ENCODE measurements at places on chromosomes 1 and 21.

- no peak for DNase-seq
Observed at GRCh38 chr21:25572861-25573310, 34.4 kb downstream of the MRPL39 start.

DNA sequence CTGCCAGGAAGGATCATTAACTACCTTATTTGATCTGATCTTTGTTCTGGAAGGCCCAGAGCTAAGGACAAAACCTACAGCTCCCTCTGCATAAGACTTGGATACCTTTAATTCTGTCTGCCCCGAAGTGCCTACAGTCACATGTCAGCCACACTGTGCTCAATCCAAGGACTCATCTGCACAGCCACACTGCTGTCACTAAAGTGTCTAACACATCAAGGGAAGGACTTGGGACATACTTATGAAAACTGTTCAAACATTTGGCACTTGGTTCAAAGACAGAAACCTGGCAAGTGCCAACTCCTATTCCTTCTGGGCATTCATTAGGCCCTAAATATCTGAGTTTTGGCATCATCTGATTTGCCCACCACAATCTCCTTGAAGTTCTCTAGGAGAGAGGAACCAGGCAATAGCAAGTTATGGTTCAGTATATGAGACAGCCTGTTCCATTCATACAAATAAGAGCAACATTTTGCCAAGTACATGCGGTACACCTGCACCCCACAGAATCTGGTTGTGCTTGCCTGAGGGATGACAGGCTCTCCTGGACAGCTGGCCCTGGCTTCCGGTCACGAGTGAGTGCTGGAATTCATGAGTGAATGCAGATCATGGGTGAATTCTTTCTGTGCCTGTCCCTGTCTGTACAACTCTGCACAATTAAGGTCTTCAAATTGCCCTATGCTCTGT lies 105.9 kb downstream of the KCNK1 start:
- DNase-seq = no peak

DNA sequence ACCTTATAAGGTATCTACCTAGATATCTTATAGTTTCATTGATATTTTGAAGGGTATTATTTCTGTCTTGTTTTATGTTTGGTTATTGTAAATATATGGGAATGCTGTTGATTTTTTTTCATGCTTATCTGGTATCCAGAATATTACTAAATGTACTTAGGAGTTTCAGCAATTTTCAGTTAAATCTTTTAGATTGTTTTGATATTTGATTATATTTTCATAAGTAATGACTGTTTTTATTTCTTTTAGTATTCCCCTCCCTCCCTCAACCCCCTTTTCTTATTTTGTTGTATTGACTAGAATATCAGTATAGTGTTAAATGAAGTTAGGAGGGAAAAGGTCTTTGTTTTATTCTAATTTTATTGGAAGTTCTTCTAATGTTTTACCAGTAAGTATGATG lies 344.4 kb upstream of the PROX1 start:
- DNase-seq = no peak

GRCh38 chr1:108533351-108534083 lies 26.4 kb upstream of the EEIG2 start:
- no peak for DNase-seq

DNA sequence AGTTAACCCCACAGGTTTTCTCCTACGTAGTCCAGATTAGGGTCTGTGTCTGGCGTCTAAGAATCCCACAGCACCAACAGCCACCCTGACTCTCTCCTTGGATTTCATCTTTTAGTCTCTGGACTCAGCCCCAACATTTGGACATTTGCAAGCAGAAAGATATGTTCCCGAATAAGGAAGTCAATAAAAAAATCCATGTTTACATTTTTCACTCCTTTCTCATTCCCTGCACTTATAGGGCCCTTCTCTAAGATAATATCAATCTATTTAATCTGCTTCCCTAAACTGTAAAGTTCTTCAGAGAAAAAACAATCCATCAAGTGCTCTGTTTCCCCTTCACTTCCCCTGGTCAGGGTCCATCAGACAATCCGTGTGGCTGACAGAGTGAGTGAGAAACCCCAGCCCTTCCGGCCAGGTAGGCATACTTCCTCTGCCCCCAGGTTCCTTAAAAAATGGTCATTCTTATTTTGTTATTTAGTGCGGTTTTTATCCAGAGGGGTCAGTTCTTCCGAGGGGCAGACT lies 105.9 kb upstream of the CDC42BPA start:
- no peak for DNase-seq

DNA sequence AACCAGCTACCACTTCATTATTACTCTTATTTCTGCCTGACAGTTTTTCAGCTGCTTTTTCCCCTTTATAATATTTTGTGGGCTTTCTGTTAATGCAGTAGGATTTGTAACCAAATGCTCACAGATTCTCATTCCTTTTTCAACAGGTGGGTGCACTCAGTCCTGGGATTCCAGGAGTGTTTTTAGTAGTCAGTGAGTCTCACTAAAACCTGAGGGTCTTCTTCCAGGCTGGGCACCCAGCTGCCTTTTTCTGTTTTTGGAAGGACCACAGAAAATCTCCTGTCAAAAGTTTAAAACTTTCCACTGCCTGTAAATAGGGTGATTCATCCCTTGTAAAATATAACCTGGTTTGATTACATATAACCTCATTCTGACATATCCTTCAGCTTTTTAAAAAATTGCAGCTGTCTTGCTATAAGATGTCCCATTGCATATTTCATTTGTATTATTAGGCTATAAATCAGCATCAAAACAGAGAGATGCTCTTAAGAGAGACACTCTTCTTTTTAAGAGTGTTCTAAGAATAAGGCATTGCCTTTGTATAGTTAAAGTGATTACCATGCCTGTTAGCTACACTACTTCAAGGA lies 16.8 kb upstream of the CEP350 start:
- DNase-seq = no peak

DNA sequence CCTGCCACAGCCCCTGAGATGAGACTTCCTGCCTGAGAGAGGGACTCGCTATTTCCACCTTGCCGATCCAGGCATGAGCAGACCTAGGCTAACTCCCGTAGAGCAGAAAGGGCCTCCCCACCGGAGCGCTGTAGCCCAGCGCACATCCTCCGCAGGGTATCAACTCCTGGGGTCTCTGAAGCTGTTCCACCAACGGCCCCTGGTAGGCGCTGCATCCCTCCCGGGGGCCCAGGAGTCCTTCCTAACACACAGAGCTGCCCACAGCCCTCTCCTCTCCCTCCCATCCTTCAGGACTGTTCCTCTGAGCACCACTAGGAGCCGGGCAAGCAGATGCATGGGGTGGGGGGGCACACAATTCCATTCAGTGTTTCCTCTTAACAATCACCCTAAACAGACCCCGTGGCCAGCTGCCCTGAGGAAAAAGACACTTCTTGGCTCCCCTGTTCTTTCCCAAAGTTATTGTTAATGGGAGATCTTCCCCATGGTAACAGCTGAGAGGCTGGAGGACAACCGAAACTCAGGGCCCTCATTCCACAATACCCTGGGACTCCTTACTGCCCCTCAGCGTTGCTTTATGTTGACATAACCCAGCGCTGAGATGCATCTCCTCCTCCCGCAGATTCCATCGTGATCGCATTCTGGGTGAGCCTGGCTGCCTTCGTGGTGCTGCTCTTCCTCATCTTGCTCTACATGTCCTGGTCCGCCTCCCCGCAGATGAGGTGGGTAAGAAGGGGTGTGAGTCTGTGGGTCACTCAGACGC lies 7.5 kb downstream of the MRAP start:
- DNase-seq = no peak

DNA sequence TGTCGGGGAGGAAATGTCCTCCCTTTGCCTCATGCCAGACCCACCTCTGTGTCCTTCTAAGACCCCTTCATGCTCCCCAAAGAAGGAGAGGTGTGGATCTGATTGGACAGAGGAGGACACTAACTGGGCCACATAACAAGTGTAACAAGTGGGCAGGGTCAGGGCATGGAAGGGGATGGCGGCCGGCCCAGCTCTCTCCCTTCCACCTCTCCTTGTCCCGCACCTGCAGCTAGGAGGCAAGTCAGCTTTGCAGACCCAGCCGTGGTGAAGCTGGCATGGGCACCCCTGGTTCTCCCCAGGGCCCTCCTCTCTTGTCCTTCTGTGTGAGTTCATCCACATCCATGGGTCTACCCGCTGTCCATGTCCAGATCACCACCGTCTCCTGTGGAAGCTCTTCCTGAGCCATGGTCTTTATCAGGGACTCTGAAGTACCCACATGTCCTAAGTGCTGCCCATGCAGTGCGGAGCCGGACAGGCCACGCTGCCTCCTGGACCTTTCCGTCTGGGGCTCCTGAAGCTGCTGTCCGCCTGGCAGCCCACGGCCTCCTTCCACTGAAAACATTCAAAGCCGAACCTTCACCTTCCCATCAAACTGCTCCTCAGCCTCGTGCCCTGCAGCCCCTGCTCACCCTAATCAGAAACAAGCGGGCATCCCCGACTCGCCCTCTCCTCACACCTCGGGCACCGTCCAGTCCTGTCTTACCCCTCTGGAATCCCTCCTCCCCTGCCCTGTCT lies 460.5 kb downstream of the PTPRU start:
- DNase-seq = no peak

DNA sequence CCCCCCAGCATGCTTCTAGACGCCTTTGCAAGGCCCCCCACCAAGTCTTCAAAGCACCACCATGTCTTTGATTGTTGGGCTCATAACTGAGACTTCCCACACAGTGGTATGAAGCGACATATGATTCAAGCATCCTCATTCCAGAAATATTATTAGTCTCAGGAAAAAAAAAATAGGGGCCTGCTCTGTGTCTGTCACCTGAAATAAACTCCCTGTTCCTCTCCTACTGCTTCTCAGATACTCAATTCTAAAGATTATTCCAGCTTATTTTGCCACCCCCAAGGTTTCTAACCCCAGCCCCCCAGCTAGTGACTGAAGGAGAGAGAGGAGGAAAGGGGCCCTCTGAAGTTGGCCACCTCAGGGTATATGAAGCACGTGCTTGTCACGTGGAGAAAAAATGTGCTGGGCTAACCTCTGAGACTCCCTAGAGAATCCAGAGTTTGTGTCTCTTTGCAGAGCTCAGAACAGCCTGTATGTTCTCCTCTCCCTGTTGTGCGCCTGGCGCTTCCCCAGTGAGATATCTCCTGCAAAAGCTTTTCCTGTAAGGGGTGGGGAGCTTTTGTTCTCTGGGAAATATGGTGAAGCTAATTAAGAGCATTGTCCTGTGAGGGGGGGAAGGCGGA lies 35.9 kb upstream of the RASAL2 start:
- DNase-seq = no peak

GRCh38 chr1:211928290-211928801 lies 97.8 kb upstream of the LPGAT1 start:
- no peak for DNase-seq

- no peak for DNase-seq
Observed at GRCh38 chr21:35072960-35073359, 23.9 kb upstream of the RUNX1 start.

DNA sequence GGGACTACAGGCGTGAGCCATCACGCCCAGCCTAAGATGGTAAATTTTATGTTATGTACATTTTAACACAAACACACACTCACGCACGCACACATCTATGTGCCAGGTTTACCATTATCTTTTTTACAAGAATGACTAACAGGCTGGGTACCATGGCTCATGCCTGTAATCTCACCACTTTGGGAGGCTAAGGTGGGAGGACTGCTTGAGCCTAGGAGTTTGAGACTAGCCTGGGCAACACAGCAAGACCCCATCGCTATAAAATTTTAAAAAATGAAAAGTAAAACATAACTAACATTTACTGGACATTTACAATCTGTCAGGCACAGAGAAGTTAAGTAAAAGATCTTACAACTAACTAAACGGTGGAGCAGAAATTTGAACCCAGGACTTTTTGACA lies 14.7 kb downstream of the GATAD2B start:
- DNase-seq = no peak

DNA sequence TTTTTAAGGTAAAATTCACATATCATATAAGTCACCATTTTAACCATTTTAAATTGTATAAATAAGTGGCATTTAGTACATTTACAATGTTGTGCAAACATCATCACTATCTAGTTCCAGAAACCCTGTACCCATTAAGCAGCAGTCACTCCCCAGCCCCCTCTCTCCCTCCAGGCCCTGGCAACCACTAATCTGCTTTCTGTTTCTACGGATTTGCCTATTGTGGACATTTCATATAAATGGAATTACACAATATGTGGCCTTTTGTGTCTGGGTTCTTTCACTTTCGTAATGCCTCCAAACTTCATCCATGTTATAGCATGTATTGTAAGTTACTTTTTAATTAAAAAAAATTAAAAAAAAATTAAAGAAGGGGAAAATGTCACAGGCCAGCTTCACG lies 58.0 kb upstream of the RAB3GAP2 start:
- no peak for DNase-seq

- DNase-seq = no peak
Observed at GRCh38 chr1:10561955-10562354, 87.2 kb downstream of the PEX14 start.

DNA sequence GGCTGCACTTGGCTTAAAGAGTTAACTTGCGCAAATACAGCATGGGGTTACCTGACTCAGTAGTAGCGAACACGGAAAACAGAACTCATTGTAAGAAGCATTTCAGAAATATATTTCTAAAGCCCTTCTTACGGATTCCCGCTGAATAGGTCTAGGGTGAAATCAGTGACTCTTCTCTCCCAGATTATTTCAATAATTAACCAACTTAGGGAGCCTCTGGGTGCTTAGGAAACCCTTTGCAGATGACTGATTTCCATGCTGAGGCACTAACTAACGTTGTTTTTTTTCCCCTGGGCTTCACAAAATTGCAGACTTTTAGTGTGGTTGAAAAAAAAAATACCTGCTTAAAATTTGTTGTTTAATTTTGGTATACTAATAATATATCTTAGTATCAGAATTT lies 40.3 kb downstream of the BTG3 start:
- DNase-seq = no peak

GRCh38 chr1:210582205-210582970 lies 253.7 kb downstream of the HHAT start:
- DNase-seq = no peak

- DNase-seq = no peak
Observed at GRCh38 chr1:184840596-184840995, 85.9 kb upstream of the EDEM3 start.

DNA sequence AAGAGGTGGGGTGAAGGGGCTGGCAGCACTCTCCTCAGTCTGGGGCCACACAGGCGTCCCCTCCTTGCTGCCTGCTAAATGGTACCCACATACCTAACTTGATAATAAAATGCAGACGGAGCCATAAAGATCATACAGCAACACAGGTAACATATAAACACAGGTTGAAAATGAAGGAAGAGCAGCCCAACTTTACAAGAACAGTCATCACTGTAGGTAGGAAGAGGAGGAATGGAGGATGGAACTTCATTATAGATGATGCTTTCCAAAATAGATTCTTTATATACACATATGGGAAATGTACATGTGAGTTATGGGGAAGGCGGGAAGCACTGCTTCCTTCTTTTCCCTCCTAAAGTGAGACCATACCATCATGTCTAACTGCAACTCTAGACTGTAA lies 13.4 kb downstream of the C2CD2 start:
- no peak for DNase-seq

GRCh38 chr1:181503171-181503810 lies 20.0 kb downstream of the CACNA1E start:
- DNase-seq = no peak
